ENCODE measurements at places on chromosomes 11 and 22. TPM values are rescaled to one million over a fixed set of nuclear protein-coding genes. Genes with fewer than 3 reads are reported as not detected.

IGLL1 gene
- not detected for total RNA-seq

MS4A6A gene
- total RNA-seq: 22.2 TPM

USP2 gene
- 80.0 TPM for total RNA-seq

NRGN gene
- 6.4 TPM for total RNA-seq

YAP1 gene
- 74.9 TPM for total RNA-seq

C22orf31 gene
- total RNA-seq: not detected

CRYBA4 gene
- not detected for total RNA-seq

THAP12 gene
- total RNA-seq: 25.8 TPM

TYR gene
- total RNA-seq: not detected

DGCR6 gene
- 7.6 TPM for total RNA-seq

SORL1 gene
- 8.0 TPM for total RNA-seq

MCHR1 gene
- total RNA-seq: 0.43 TPM

OR52A1 gene
- not detected for total RNA-seq

PIH1D2 gene
- total RNA-seq: 2.0 TPM

OR4A16 gene
- total RNA-seq: not detected

KLHL35 gene
- 0.75 TPM for total RNA-seq
